ENCODE measurements at places on chromosomes 3 and 15.

DNA sequence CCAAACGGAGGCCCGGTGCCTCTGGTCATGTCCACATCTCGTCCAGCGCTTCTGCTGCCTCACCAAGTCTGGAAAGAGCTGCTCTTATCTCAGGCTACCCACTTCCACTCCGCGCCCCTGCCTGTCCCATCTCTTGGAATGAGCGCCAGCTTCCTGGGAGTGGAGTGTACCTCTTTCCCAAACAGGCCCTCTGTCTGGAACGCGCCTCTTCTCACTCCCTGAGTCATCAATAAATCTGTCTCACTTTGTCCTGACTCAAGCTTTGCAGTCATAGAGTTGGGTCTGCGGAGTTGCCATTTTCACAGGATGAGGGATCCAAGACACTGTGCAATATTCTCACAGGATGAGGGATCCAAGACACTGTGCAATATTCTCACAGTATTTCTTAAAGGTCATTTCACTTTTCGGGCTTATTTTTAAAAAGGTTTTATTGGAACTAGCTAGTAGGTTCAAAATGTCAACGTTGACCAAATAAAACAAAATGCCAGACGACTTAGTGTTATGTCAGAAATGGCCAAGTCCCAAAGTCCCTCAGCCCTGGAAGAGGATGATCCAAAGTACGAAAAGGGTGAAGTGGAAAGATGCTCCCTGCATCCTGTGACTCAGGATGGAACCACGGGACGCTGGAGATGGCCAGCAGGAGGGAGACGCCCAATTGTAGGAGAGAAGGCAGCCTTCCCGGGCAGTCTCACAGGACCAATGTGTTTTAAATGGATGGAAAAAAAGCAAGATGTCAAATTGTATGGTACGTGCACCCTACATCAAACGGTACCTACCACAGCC, 81.1 kb downstream of the CHSY1 start:
- no peak for DNase-seq

DNA sequence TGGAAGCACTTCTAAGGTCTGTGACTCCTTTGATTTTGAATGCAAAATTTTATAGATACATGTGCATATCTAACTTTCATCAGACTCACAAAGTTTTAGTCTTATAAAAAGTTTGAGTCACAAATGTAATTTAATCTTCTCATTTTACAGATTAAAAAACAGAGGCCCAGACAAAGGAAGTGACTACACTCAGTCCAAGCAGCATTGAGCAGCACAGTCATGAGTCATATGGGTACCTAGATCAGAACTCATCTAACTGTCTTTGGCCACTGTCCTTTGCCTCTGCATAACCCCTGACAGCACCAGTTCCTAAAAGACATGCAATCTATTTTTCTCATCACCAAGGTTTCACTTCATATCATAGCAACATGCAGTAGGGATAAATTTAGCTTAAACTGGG, 210.7 kb upstream of the KCNH8 start:
- no peak for DNase-seq

DNA sequence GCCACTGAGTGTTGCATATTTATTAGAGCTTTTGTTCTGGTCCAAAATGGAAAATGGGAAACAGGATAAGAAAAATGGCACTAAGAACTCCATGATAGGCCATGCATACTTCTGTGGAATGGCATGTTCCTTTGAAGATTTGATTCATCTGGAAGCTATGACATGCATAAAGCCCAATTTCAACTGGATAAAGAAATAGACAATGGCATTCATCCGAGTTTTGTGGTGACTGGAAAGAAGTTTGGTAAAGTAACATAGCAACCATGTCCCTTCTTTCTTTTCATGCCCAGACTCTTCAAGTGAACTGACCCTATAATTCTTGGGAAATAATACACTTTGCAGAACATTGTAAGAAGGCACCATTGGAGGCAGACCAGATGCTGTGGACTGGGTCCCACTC, 368.4 kb upstream of the IL12A start:
- no peak for DNase-seq

DNA sequence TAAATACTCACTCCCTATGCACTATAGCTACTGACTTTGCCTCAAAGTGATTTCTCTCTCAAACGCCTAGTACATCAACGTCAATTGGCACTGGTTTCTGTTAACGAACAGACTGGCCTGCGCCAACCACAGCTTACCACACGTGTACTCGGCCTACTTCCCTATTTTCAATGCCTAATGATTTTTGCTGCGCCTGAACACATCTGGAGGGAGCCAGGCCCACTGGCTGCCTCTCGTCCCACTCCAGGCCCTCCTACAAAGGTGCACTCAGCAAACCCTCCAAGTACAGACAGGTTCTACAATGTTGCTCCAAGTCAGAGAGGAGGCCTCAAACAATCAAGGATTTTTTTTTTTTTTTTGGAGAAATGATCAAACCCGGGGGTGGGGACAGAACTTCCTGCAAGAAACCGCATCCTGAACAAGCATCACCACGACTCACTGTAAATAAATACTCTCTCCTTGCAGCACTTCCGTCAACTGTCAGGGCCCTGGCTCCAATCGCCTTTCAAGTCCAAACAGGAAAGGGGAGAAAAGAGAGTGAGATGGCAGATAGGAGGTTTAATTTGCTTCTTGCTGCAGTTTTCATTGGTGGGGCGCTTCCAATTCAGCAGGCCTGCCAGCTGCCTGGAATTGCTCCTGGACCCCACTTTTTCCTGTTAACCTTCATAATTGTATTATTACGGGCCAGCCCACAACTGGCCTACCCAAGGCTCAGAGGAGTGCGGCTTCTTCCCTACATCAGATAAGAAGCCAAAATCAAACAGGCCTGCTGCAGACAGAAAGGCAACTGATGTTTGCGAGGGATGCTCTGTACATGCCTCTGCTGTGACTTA, 139.3 kb downstream of the FOXP1 start:
- no peak for DNase-seq

GRCh38 chr3:31947671-31948091, 33.4 kb downstream of the OSBPL10 start:
- no peak for DNase-seq

DNA sequence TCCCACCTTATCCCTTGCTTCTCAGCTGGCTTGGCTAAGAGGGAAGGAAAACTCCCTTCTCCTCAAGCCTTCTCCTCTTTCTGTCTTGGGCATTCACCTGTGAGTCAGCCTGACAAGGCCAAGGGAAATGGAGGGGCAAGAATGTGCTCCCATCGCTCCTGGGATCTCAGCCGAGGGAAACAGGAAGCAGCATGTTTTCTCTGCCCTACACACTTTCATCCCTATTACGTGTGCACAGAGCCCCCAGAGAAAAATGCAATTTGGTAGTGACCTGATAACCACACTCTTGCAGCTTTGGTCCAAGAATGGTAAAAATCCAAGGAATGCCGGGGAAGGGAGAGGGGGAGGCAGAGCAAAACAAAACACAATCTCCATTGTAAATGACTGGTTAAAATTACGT, 32.9 kb upstream of the MTMR10 start:
- peak; percentile 72 for DNase-seq

GRCh38 chr15:92583096-92584034, 72.2 kb downstream of the FAM174B start:
- no peak for DNase-seq

- DNase-seq = no peak
These were observed 581 bp downstream of the IP6K1 start for GRCh38 chr3:49785565-49786356.

DNA sequence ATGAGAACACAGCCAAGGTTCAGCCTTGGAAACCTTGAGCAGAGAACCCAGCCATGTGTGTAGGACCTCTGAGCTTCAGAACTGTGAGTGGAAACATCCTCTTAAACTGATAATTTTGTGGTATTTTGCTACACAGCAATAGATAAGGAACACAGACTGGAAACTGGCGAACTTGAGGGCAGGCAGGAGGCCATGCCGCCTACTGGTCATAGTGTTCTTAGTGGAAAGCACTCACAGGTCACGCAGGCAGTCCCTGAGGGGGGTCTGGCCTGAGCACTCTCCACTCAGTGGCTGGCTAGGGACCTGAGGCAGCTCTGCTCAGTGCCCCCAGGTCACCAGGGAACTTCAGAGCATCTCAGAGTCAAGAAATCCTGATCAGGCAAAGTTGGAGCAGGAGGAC, 9.7 kb upstream of the XIRP1 start:
- no peak for DNase-seq

DNA sequence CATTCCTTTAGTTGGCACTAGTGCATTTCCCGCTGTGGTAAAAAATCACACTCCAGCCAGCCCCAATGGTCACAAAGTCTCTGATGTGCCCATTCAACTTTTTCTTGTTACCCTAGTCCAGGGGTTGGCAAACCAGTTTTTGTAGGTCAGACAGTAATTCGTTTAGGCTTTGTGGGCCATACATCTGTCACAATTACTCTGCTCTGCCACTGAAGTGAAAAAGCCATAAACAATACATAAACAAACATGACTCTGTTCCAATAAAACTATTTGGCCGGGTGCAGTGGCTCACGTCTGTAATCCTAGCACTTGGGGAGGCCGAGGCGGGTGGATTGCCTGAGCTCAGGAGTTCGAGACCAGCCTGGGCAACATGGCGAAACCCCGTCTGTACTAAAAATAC, 78.5 kb downstream of the POLR2M start:
- DNase-seq = no peak

DNA sequence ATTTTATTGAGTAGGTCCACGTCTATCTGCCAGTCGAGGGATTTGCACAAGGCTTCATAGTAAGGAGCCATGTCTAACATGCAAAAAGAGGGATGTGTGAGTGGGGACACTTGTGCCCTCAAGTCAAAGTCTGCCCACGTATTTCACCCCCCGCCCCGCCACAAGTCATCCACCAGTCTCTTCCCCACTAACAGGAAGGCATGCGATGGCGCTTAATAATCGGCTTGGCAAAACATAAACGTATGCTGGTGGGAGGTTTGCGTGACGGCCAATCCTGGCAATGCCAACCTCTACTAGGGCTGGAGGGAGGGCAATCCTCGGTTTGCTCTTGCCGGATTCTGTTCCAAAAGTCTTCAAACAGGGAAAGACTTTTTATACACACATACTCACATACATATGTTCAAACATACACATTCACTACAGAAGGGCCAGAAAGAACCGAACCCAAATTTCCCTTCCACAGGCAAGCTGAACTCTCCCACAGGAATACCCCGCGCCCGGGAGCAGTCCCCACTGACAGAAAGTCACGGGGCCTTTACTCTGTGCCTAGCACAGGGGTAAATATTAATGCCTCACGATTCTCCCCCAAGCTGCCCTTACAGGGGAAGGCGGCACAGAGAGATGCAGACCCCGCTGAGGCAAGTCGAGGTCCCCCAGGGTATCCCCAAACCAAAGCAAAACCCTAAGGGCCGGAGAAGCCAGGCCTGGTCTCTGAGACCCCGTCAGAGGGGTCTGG, 675 bp downstream of the PSMD6 start:
- DNase-seq = no peak

GRCh38 chr3:72560846-72561675, 287.2 kb downstream of the SHQ1 start:
- no peak for DNase-seq

- DNase-seq = no peak
These were observed 3.8 kb upstream of the FOXB1 start for GRCh38 chr15:60000113-60000823.

GRCh38 chr3:136093771-136094170, 102.4 kb downstream of the MSL2 start:
- no peak for DNase-seq

DNA sequence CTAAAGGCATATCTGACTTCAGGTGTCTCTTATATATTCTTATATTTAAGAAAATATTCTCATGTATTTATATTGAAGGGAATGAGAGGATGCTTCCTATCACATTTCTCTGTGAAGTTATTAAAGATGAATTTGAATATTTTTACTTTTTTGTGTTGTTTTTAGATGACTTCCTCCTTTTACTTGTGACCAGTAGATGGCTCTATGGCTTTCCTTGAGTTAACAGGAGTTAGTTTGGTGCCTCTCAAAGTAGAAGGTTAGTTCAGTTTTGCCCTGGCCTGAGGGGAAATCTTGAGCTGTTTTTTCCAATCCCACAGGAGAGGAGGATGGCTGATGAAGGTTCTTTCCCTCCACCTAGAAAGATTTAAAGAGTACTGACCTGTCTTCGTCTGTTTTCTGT, 80.7 kb downstream of the SQOR start:
- no peak for DNase-seq

DNA sequence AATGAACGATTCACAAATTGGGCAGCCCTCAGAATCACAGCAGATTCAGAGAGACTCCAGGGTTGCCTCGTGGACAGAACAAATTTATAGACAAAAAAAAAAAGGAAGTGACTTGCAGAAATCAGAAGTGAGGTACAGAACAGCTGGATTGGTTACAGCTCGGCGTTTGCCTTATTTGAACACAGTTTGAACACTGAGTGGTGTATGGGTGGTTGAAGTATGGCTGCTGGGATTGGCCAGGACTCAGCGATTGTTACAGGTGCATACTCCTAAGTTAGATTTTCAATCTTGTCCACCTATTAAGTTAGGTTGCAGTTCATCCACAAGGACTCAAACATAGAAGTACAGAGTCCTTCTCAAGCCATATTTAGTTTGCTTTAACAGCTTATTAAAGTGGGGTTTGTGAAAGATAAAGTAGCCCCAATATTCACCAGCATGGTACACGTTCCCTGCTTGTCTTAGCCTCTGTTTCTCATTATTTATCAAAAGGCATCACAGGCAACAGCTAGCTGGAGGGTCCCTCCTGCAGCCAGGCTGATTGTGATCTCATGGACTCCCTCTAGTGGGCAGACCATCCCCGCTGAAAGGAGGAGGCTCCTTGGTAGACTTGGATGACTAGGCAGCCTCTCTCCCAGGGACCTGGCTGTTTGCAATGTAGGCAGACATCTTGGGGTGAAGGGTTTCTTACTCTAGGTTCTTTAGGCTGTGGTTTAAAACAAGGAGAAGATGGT, 17.6 kb upstream of the ALDH1L1 start:
- DNase-seq = peak; percentile 60
